ENCODE measurements at places on chromosomes 2 and 18.

GRCh38 chr2:44566059-44566458 lies 204.3 kb downstream of the CAMKMT start:
- no peak for DNase-seq

GRCh38 chr2:235659767-235660322 lies 166.0 kb downstream of the AGAP1 start:
- no peak for DNase-seq

- no peak for DNase-seq
Observed at GRCh38 chr2:6072276-6072675, 380.1 kb downstream of the SOX11 start.

- DNase-seq: no peak
Observed at GRCh38 chr2:239208465-239209180, 192.2 kb downstream of the HDAC4 start.

DNA sequence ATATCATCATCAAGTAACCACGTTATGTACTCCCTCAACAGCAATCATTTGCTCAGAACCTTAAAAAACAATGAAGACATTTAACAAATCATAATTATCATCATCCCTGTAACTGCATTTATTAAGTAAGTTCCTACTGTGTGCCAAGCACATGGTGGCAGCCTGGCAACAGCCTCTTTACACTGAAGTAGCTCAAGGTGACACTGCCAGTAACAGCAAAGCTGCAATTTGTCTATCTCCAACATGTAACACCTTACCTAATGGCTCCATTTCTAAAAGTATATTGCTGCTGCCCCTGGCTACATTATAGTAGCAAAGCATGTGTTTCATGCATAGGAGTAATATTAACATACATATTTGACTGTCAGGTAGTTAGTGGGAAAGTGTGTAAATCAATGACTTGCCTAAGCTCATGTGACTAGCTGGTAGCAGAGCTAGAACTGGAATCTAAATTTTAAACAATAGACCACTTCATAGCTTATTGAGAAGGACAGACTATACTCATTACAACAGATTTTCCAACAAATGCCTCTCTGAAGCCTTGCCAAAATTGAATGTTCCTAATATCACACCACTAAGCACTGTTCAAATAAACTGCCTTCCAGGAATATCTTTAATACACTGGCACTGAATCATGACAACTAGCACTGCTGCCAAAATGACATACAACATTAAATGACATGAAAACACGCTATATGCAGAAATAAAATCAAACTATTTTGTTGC lies 86.7 kb downstream of the L3MBTL4 start:
- DNase-seq: no peak

- DNase-seq: no peak
Observed at GRCh38 chr2:43298500-43298899, 72.1 kb upstream of the ZFP36L2 start.

GRCh38 chr2:235518322-235519090 lies 24.7 kb downstream of the AGAP1 start:
- no peak for DNase-seq

GRCh38 chr18:2715990-2716389 lies 60.5 kb downstream of the SMCHD1 start:
- no peak for DNase-seq

DNA sequence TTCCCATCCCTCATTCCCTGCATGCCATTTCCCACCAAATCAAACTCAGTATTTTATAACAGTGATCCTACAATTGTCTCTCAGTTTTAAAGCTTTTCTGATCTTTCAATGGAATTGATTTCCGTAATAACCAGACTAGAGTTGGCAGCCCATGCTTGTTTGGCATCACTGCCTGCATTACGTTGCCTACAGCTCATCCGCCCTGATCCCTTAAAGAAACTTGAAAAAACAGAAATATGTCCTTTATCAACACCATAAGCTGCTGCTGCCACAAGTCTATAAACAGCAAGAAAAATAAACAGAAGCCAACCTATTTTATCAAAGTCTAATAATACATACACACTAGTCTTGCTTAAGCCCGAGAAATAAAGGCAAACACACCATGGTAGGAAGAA lies 331.0 kb downstream of the METTL4 start:
- DNase-seq: no peak

DNA sequence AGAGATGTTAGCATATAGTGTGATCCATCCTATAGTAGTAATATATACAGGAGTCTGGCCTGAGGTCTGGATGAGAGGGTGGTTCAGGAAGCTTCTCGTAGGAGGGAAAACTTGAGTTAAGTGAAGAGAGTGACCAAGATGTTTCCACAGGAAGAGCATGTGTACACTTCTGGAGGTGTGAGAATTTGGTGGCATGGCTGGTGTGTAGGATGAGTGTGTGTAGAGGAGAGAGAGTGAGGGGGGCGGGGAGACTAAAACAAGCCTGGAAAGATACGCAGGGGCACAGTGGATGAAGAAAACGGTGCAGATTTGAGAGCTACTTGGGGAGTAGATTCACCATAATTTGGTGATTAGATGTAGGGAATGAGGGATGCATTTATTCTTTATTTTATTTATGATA lies 43.5 kb upstream of the CTLA4 start:
- no peak for DNase-seq

GRCh38 chr2:176227874-176228273 lies 39.4 kb downstream of the HOXD1 start:
- DNase-seq: no peak

DNA sequence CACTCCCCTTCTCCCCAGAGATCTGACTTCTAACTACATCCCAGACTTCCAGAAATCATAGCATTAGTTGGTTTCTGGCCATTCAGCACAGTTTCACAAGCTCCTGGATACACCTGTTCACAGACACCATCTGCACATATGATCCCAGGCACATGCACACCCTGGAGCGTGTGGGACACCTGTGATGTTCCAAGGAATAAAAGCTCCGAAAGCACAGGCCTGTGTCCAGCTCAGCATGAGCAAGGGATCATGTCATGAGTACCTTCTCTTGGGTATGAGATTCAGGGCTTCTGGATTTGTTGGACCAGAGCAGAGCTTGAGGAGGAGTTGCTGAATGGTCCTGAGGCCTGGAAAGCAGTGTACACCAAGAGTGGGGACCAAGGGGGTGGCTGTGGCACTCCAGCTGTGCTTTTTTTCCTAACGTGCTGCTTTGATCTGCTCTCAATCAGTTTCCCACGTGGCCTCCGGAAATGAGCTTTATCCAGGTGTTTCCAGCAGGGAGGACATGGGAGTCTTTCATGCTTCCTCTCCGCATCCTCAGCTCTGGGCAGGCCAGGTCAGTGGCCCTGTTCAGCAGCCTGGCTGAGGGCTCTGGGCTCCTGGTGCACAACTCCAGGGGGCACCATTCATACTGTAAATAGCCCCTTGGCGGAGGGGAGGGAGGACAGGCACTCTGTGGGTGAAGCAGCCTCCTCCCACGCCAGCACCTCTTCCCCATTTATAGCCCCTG lies 1.8 kb downstream of the DYSF start:
- DNase-seq: no peak

GRCh38 chr2:28165087-28165635 lies 227.5 kb upstream of the FOSL2 start:
- DNase-seq: no peak

DNA sequence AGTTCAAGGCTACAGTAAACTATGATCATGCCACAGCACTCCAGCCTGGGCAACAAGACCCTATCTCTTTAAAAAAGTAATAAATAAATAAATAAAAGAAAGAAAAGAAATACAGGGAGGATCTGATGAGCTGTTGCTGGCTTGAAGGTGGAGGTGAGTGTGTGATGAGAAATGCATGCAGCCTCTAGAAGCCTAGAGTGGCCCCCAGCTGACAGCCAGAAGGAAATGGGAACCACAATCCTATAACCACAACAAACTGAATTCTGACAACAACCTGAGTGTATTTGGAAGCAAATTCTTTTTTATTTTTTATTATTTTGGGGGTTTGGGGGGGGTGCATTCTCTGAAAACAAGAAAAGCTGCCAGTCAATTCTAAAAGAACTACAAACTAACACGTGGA lies 14.6 kb downstream of the NOL10 start:
- DNase-seq: no peak

GRCh38 chr18:80067321-80067720 lies 33.1 kb downstream of the RBFA start:
- DNase-seq: no peak

- DNase-seq: no peak
Observed at GRCh38 chr2:45786836-45787357, 135.4 kb downstream of the PRKCE start.

GRCh38 chr2:6927186-6927585 lies 10.0 kb downstream of the RNF144A start:
- no peak for DNase-seq

GRCh38 chr2:240508832-240509545 lies 48.8 kb downstream of the ANKMY1 start:
- no peak for DNase-seq

DNA sequence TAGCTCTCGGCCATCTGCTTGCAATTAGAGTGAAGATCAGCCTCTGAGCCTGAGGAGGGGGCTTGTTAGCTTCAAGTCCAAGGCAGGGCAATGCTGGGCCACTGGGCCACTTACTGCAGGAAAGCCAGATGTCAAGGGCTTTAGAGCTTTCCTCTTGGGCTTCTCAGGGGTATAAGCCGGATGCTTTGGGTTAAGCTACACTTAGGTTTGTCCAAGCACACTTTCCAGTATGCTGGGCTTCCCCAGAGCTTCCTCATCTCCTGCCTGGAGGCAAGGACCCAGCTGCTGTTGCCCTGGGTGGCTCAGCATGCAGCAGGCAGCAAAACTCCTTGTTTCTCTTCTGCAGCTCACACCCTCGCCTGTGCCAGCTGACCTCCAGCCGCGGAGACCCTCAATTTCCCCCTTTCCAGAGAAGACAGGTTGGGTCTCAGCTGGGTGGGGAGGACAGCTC lies 29.0 kb upstream of the ATOH8 start:
- no peak for DNase-seq

GRCh38 chr2:205424326-205424725 lies 258.0 kb upstream of the NRP2 start:
- no peak for DNase-seq

DNA sequence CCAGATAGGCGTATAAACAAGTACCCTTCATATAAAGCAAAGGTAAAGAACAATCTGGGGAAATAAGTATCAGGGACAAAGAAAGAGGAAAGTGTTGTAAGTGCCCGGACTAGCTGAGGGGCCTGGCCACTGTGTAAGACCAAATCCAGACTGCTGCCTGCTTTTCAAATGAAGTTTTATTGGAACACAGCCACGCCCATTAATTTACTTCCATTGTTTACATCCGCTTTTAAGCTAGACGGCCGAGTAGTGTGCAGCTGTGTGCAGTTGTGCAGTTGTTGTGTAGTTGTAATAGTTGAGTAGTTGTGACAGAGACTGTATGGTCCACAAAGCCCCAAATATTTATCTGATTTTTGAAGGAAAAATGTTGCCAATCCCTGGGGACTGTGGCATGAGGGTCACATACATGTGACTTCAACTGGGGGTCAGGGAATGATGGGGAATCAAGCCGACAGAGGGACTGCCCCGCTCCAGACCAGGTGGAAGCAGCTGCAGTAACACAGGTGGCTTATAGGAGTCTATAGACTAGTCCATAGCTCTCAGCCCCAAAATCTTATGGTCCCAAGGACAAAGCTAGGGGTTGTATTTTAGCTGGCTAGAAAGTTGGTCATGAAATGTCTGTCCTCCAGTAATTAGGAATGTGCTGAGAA lies 30.0 kb downstream of the FHL2 start:
- DNase-seq: no peak

- no peak for DNase-seq
Observed at GRCh38 chr2:73217160-73217559, 3.1 kb downstream of the SMYD5 start.

DNA sequence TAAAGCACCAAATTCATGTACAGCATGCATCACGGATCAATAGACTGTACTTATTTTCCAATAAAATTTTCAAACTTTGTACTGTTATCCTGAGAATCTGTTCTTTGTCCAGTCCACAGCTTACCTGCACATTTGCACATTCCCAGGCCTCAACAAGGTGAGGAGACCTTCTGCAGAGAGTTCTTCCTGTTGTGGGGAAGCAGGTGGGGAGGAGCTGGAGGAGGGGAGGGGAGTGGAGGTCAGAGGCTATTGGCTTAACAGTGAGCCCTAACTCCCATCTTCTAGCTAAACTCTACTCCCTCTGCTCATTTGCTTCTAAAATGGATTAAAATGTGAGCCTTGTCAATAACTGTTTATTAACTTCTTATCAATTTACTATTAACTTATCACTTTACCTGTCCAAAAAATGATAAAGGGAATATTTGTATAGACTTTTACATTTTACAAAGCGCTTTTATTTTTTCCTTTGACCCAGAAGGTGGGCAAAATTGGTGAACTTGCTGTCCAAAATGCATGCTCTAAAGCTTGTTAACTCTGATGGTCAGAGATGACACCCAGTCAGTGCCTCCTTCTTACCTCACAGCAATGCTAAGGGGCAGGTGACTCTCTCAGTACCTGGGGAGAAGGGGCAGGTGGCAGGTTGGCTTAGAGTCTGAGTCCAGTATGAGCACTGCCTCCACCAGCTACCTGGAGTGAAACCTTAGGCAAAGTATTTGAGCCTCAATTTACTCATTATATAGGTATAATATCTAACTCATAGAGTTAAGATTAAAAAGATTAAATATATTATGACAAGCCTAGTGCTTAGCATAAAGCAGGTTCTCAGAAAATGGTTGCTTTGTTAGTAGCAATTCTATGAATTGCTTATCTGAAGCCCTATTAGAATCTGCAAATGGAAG lies 6.8 kb upstream of the IL1RL2 start:
- DNase-seq: no peak

- DNase-seq: no peak
Observed at GRCh38 chr2:167198009-167198408, 309.7 kb downstream of the XIRP2 start.

- no peak for DNase-seq
Observed at GRCh38 chr2:229173825-229174359, 97.2 kb downstream of the PID1 start.

- no peak for DNase-seq
Observed at GRCh38 chr2:3147651-3148530, 229.7 kb downstream of the EIPR1 start.

- no peak for DNase-seq
Observed at GRCh38 chr2:119808516-119809147, 48.9 kb downstream of the PTPN4 start.

- no peak for DNase-seq
Observed at GRCh38 chr2:196233805-196234475, 62.6 kb upstream of the STK17B start.

Measured in T-helper 1 cell (primary cell).